ENCODE measurements at places on chromosomes 1 and 21.

- no peak for DNase-seq
Observed at GRCh38 chr1:209624558-209625549, 27.4 kb downstream of the LAMB3 start.

DNA sequence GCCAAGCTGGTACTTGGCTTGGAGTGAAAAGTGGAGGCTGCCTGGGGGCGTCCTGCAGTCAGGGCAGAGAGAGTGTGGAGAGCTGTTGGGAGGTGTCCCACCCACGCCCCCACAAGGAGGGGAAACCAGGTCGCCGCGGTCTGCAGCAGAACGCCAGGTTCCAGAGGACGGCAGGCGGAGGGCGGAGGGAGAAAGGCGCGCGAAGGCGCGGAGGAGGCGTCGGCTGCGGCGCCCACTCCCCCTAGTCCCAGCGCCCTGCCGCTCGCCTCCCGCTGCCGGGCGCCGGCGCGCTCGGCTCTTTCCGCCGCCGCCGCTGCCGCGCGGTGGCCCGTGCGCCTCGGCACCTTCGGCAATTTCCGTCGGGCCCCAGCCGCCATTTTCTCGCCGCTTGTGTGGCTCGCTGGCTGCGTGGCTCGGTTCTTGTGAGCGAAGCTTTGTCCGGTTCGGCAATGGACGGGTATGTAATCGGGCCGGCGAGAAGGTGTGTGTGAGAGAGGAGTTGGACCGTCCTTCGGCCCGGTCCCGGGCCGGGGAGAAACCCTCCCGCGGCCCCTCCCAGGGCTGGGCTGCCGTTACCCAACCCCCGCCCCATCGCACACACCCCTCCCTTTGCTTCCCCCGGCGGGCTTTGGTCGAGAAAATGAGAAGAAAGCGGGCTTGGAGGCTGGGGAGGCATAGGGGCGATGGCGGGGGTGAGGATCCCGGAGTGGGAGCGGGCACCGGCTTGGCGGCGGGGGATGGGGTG is at the start of gene PTBP2:
Gene PTBP2, plus strand, starts transcription at position 369 of the 745 bp plus-strand sequence. Its CDS starts 81 bp downstream, at position 450.
- peak; percentile 57 for DNase-seq

DNA sequence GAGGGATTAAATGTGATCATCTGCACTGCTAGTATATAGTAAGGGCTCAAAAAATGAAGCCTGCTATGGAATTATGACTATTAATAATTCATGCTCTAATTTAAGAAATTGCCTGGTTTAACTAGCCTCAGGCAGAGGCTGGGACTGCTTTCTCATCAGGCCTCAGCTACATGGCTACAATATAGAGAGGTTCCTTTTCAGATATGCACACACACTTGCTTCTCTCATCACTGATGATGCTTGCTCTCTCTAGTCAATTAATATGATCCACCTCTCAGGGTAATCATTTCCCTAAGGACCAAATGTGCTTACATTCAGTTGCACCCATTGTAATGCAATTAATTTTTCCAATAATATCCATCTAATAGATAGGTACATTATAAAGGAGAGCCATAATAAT is 324.9 kb upstream of the ST6GALNAC5 start:
- DNase-seq: no peak

DNA sequence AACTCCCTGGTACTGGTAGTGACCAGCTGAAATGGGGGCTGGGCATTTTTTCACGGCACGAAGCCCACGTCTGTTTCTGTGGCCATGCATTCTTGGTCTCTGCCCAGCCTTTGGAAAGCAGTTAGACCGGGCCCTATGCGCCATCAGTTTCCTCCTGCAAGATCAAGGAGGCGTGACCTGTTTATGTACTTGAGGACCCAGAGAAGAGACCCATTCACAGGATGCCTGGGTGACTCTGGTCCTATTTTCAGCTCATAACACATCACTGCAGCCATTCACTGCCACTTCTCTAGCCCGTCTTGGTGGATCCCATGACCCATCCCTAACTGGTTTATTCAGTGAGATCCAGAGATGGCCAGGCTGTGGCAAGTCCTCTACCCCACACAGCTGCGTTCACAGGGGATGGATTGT is 70.4 kb downstream of the SPSB1 start:
- DNase-seq: no peak

- DNase-seq: no peak
Observed at GRCh38 chr1:116529199-116529631, 41.6 kb downstream of the CD58 start.

GRCh38 chr1:176315519-176316220 is 108.6 kb upstream of the COP1 start:
- DNase-seq: no peak

GRCh38 chr1:162829268-162829667 is 31.7 kb downstream of the CCDC190 start:
- no peak for DNase-seq

- DNase-seq: no peak
Observed at GRCh38 chr1:31571340-31572295, 4.7 kb upstream of the TINAGL1 start.

DNA sequence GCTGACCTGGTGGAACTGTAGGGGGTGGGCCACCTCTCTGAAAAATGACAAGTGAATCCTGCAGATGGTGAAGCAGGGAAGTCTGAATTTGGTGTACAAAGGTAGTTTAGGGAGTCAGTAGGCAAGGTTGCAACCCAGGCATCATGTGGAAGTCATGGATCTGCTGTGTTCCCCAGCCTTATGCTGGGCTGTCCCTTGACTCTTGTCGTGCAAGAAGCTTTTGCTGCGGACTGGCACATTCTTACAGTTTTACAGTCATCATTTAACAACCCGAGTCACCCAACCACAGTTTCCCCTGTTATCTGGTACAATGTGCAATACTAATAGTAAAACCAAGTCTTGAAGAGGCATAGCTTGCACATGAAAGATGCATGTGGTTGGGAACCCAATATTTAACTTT is 13.2 kb downstream of the RHOU start:
- no peak for DNase-seq

DNA sequence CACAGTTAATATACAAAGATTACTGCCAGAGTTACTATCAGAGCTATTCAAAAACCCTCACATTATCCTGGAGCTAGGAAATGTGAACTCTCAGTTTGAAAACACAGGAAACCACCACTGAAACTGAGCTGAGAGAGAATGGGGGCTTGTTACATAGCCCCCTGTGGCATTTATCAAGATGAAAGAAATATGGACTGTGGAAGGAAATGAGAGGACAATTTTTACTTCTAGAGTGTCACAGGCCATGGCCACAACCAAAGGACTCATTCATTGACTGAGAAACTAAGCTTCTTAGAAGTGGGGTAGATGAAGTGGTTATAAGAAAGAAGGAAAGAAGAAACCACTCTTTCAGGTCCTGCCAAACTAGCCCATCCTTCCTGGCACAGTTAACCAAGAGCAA is 25.3 kb downstream of the DSTYK start:
- DNase-seq: peak; percentile 83

- DNase-seq: no peak
Observed at GRCh38 chr1:68332041-68332440, 99.7 kb upstream of the WLS start.

Measured in foreskin melanocyte (primary cell).